ENCODE measurements at places on chromosomes 3 and 15. TPM values are rescaled to one million over a fixed set of nuclear protein-coding genes. Genes with fewer than 3 reads are reported as not detected.

DNA sequence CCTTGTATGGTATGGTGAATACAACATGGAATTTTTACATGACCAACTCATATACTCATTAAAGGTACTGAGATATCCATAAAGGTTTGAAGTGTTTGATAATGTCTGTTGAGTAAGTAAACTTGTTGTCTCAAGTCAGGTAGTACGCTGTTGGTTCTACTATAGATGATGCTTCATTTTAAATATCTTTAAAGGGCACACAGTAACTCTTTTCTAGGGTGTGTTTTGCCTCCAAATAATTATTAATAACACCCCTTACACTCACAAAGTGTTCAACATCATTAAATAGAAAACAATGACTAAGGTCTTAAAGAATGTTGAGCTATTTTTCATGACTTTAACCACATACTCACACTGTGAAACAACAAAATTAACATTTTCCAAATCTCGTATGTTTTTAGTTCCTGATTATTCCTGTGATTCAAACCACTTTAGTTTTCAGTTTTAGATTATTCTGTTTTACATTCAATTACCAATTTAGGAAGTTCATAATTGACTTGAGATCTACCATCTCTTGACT, 220.0 kb upstream of the NANOGP8 start:
- H3K36me3 ChIP-seq, result no peaks in the 10 kb centered on the region
- H3K27me3 ChIP-seq, result no peaks in the 10 kb centered on the region
- no peak overlapping the region for H3K4me3 ChIP-seq
- no peak for DNase-seq
- H3K4me1 ChIP-seq, result no peaks in the 10 kb centered on the region

DNA sequence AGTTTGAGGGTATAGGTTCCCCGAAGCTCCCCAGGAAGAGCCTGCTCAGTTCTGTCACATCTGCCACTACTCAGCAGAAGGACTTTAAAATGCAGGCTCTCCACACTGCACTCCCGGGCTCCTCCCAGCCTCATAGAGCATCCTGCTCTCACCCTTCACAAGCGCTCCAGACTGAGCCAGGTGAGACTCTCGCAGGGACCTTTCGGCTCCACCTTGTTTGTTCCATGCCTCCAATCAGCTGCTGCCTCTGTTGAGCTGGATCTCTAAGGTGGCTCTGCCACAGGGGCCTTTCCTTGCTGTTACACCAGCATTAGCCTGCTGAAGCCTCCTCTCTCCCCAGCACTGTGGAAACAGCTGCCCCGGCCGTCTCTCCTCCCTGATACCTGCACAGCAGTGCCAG, 56.1 kb downstream of the SLCO3A1 start:
- no peak overlapping the region for H3K4me3 ChIP-seq
- H3K27me3 ChIP-seq, result no peaks in the 10 kb centered on the region
- no peak for DNase-seq
- H3K27ac ChIP-seq, result no peak overlapping the region
- no peaks in the 10 kb centered on the region for H3K36me3 ChIP-seq
- peaks cover 50% of the 10 kb centered on the region for H3K4me1 ChIP-seq

DNA sequence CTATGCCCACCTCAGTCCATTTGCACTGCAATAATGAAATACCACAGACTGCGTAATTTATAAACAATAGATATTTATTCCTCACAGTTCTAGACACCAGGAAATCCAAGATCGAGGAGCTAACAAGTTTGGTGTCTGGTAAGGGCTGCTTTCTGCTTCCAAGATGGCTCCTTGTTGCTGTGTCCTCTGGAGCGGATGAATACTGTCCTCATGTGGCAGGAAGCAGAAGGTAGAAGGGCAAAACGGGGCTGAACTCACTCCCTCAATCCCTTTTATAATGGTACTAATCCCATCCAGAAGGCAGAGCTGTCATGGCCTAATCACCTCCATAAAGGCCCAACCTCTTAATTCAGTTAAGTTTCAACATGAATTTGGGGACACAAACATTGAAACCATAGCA, 75.3 kb downstream of the P2RY1 start:
- no peaks in the 10 kb centered on the region for H3K27me3 ChIP-seq
- H3K4me3 ChIP-seq, result no peak overlapping the region
- no peak overlapping the region for H3K27ac ChIP-seq
- no peak for DNase-seq
- H3K36me3 ChIP-seq, result no peaks in the 10 kb centered on the region
- no peaks in the 10 kb centered on the region for H3K4me1 ChIP-seq

DNA sequence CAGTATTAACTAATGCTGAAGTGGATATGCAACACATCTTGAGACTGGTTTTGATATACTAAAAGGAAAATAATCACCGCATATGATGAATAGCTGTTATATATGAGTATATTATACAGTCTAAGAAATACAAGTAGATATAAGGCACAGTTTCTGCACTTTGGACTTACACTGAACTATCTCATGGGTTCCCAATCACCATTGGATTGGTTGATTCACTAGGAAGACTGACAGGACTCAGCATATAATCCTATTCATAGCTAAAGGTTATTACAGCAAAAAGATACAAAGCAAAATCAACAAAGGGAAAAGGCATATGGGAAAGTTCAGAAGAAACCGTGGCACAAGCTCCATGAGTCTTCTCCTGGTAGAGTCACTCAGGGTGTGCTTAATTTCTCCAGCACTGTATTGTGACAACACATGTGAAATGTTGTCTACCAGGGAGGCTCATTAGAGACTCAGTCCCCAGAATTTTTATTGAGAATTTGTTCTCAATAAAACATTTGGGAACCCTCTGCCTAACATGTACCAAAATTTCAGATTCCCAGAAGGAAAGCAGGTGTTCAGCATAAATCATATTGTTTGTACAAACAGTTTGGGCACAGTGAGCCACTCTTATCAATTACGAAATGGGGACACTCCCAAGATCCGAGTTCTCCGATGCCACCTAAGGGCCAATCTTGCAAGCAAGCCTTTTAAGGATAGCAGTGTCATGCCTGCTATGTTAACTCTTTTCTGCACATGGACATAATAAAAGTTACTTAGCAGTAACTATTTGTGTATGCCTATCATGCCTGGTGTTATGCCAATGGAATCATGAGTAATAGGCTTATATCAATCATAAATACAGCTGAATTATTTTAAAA, 26.8 kb downstream of the CMC1 start:
- no peak overlapping the region for H3K4me3 ChIP-seq
- no peak for DNase-seq
- no peaks in the 10 kb centered on the region for H3K4me1 ChIP-seq
- H3K27me3 ChIP-seq, result no peaks in the 10 kb centered on the region
- no peak overlapping the region for H3K27ac ChIP-seq

- no peak overlapping the region for H3K27ac ChIP-seq
- no peak overlapping the region for H3K4me3 ChIP-seq
- no peaks in the 10 kb centered on the region for H3K36me3 ChIP-seq
- DNase-seq, result no peak
- peaks cover 25% of the 10 kb centered on the region for H3K27me3 ChIP-seq
Measured at GRCh38 chr3:128468791-128469527, 2.3 kb upstream of the DNAJB8 start.

- DNase-seq, result no peak
- H3K4me1 ChIP-seq, result no peaks in the 10 kb centered on the region
- H3K27me3 ChIP-seq, result peaks cover 11% of the 10 kb centered on the region
- no peaks in the 10 kb centered on the region for H3K36me3 ChIP-seq
- no peak overlapping the region for H3K4me3 ChIP-seq
Measured at GRCh38 chr15:51634591-51635198, 12.1 kb upstream of the DMXL2 start.

- no peak overlapping the region for H3K27ac ChIP-seq
- H3K36me3 ChIP-seq, result no peaks in the 10 kb centered on the region
- DNase-seq, result no peak
- H3K4me3 ChIP-seq, result no peak overlapping the region
Measured at GRCh38 chr3:196513697-196514349, 1.3 kb downstream of the SMCO1 start.

DNA sequence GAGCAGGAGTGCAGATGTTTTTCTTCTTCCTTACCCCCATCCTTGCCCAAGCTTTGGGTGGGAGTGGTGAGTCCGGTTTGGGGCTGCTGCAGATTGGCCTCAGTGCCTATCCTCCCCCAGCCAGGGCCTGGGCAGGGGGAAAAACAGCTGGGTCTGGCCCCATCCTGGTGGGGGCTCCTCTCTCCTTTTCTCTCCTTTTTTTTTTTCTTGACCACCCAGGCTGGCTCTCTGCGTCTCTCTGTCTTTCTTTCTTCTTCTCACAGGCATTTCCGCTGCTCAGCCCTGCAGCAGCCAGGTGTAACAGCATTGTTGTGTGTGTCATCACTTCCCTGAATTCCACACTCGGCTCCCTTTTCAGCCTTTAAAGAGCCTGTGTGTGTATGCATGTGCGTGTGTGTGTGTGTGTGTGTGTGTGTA, 2.0 kb downstream of the FOXL2NB start:
- DNase-seq, result no peak
- H3K27ac ChIP-seq, result no peak overlapping the region
- H3K36me3 ChIP-seq, result no peaks in the 10 kb centered on the region
- H3K4me3 ChIP-seq, result no peak overlapping the region
- H3K27me3 ChIP-seq, result peaks cover 54% of the 10 kb centered on the region
- H3K4me1 ChIP-seq, result peaks cover 33% of the 10 kb centered on the region

- H3K36me3 ChIP-seq, result peaks cover 40% of the 10 kb centered on the region
- DNase-seq, result no peak
- no peak overlapping the region for H3K4me3 ChIP-seq
- H3K27me3 ChIP-seq, result no peaks in the 10 kb centered on the region
Measured at GRCh38 chr15:67201136-67201535, 53.3 kb downstream of the AAGAB start.

- no peak overlapping the region for H3K27ac ChIP-seq
- H3K27me3 ChIP-seq, result no peaks in the 10 kb centered on the region
- peaks cover 11% of the 10 kb centered on the region for H3K4me1 ChIP-seq
- H3K4me3 ChIP-seq, result no peak overlapping the region
Measured at GRCh38 chr3:114649331-114649730, 355.5 kb downstream of the TIGIT start.

DNA sequence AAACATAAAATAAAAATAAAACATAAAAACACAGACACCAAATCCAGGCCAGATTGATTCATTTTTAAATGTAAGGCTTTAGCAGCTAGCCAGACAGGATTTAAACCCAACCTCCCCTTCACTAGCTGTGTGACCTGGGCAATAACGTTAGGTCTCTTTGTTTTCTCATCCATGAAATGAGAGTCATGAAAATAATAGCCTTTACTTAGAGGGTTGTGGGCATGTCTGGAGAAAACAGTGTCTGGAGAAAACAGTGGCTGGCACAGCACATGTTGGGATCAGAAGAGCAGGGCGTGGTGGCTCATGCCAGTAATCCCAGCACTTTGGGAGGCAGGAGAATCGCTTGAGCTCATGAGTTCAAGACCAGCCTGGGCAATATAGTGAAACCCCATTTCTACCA, 1.9 kb upstream of the DPPA4 start:
- peaks cover 21% of the 10 kb centered on the region for H3K27me3 ChIP-seq
- H3K4me1 ChIP-seq, result peaks cover 8% of the 10 kb centered on the region

Gene LRRIQ4
- total RNA-seq, result not detected

Gene MOBP
- not detected for total RNA-seq

Gene ZNF717
- 8.4 TPM for total RNA-seq

Gene GUCA1C
- not detected for total RNA-seq

Gene HRG
- not detected for total RNA-seq

Gene SCAANT1
- not detected for total RNA-seq

Gene DNASE1L3
- not detected for total RNA-seq

Gene MYO5C
- 0.50 TPM for total RNA-seq

Gene KLHL25
- 5.7 TPM for total RNA-seq
